ENCODE measurements at places on chromosomes 16 and 17.

DNA sequence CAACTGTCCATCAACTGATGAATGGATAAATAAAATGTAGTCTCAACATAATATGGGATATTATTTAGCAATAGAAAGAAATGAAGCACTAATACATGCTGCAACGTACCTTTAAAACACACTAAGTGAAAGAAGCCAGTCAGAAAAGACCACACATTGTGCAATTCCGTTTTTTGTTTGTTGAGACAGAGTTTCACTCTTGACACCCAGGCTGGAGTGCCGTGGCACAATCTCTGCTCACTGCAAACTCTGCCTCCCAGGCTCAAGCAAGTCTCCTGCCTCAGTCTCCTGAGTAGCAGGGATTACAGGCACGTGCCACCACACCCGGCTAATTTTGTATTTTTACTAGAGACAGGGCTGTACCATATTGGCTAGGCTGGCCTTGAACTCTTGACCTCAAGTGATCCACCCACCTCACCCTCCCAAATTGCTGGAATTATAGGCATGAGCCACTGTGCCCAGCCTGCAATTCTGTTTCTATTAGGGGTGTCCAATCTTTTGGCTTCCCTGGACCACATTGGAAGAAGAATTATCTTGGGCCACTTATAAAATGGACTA, 40.1 kb downstream of the SCNN1B start:
- DNase-seq: no peak

- DNase-seq: no peak
Observed at GRCh38 chr17:4110152-4110551, 32.7 kb downstream of the ZZEF1 start.

DNA sequence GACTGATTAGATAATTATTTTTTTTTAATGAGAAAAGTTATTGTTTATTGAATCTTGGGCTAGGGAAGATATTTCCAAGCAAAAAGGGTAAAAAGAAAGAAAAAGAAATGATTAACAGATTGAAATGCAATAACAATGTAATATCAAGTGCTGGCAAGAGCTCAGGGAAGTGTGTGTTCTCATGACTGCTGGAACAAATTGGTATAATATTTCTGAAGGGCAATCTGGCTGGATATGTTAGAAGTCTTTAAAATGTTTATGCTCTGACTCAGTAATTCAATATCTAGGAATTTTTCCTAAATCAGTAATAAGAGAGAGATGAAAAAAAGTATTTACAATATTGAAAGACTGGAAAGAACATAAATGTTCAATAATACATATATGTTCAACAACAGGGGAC, 7.6 kb upstream of the ZNF624 start:
- no peak for DNase-seq

- no peak for DNase-seq
Observed at GRCh38 chr17:60463157-60463835, 41.0 kb downstream of the CHCT1 start.

DNA sequence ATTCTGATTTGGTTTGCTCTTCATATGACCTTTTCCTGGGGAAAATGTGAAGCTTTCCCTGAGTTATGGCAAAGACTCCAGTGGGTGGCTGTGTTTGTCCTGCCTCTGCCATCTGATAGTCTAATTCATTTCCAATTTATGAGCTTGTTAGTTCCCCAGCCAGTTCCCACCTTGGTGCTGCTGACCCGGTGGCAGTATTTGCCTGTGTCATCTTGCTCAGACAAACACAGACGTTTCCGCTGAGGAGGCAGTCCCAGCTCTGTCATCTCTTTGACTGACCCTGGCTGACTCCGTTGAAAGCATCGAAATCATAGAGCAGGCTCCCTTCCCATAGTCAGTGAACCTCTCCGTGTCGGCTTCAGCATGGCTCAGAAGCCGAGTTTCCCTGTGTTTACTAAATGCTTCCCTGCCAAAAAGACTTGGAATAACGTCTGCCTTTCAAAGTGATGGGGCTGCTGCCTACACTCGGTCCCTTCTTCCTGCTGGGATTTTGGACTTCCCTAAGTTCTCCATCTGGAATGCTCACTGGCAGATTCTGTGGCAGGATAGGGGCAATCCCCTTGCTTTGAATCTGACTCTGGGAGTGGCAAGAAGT, 538.3 kb downstream of the NPIPA7 start:
- DNase-seq: no peak

DNA sequence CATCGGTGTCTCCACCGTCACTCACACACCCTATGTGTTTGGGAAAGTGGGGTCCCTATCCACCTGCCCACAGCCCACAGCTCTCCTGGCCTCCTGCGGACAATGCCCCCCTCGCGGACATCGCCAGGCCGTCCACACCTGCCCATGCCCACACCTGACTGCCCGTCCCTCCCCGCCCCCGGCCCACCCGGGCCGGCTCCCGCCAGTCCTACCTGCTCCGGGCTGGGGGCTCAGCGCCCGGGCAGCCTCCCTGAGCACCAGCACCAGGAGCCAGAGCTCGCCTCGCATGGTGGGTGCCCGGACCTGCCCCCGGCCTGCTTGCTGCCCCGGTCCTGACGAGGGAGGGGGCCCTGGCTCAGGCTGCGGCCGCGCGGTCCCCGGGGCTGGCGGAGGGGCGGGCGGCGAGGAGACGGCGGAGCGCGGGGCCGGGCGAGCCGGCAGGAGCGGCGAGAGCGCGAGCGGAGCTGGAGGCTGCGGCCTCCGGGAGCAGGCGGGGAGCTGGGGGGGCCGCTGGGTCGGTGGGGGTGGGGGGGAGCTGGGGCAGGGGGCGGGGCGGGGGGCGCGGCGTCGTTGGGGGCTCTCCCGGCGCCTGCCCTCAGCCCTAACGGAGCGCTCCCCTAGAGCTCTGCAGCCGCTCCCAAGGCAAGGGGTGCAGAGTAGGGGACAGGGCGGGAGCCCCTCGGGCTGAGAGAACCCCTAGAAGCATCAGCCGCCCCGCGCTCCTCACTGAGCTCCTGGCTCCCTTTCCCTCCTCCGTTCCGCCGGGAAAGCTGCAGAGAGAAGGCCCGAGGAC, at the start of gene PLXDC1:
Gene PLXDC1, minus strand, starts transcription at position 488 of the 793 bp plus-strand sequence. Its CDS starts 200 bp downstream, at position 288.
- no peak for DNase-seq

GRCh38 chr17:22266231-22266630, 573.9 kb downstream of the KCNJ18 start:
- no peak for DNase-seq

DNA sequence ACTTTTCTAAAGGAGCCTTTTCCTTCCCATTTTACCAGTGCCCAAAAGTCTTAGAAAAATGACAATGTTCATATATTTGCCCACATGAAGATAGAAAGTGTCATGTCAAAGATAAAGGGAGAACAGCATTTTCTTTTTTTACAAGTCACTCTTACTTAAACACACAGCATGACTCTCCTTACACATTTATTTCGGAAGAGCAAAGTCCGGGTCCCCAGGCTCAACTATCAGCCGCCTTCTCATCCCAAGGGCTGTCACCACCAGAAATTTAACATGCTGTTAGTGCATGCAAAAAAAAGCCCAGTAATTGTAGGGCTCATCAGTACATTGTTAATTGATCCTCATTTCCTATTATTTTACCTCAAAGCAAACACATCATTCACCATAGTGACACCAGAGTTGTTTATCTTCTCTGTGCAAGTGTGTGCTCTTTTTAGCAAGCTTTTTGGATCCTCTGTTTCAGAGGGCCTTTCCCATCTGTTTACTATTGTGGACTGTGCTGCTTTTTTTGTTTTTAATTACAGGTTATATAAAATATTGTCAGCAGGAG, 560.3 kb downstream of the WWOX start:
- no peak for DNase-seq

DNA sequence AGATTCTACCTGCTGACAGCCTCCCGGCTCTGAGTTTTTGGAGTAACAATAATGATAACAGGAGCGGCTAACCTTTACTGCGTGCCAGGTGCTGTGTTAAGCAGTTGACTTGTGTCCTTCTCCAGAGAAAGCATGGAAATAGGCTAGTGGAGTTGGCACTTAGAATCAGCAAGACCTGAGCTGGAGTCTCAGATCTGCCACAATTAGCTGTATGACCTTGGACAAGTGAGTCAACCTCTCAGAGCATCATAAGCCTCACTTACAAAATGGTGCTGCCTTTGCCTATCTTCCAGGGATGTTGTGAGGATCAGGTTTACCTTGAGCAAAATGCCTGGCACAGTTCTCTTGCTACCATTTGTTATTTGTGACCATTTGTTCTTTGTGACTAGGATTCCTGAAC, 32.1 kb upstream of the TEX2 start:
- DNase-seq: no peak

GRCh38 chr17:45288825-45289224, 26.9 kb upstream of the SPATA32 start:
- no peak for DNase-seq

- DNase-seq: no peak
Observed at GRCh38 chr17:43530288-43531081, 15.7 kb downstream of the ETV4 start.

GRCh38 chr17:48915459-48916282, 7.5 kb downstream of the UBE2Z start:
- no peak for DNase-seq

- no peak for DNase-seq
Observed at GRCh38 chr17:65554553-65555223, 6.8 kb downstream of the AXIN2 start.

DNA sequence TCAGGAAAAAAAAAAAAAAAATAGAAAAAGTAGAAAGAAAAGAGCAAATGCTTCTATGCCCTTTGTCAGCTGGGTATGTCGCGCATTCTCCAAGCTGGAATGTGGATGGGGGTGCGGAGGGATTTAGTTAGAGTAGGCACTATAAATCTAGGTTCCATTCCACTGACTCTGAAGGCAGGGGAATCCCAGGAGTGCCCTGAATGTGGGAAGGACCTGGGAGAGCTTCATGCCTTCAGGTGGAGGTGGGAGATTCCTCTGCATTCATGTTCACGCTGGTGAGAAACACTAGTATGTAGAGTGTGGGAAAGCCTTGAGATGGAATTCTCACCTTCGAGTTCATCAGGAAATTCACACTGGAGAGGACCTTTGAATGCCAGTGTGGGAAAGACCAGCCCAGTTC, 12.4 kb downstream of the ZNF232 start:
- DNase-seq: no peak

DNA sequence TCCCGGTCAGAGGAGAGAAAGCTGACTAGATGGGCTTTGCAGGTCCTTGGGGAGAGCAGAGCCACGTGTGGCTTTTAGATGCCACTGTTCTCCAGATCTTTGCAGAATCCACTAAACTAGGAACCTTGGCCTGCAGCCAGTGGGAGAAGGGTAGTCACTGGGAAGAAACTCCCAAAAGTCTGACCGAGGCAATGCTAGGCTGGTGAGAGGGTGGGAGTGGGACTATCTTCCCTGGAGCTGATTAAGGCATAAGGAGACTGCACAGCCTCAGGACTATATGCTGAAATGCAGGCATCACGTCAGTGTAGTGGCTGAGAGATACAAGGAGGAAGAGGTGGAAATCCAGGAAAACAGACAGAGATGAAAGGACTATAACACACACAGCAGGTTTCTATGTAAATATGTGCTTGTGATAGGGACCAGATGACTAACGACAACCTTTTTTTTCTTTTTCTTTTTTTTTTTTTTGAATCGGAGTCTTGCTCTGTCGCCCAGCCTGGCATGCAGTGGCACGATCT, 2.2 kb upstream of the GSDMA start:
- DNase-seq: no peak

DNA sequence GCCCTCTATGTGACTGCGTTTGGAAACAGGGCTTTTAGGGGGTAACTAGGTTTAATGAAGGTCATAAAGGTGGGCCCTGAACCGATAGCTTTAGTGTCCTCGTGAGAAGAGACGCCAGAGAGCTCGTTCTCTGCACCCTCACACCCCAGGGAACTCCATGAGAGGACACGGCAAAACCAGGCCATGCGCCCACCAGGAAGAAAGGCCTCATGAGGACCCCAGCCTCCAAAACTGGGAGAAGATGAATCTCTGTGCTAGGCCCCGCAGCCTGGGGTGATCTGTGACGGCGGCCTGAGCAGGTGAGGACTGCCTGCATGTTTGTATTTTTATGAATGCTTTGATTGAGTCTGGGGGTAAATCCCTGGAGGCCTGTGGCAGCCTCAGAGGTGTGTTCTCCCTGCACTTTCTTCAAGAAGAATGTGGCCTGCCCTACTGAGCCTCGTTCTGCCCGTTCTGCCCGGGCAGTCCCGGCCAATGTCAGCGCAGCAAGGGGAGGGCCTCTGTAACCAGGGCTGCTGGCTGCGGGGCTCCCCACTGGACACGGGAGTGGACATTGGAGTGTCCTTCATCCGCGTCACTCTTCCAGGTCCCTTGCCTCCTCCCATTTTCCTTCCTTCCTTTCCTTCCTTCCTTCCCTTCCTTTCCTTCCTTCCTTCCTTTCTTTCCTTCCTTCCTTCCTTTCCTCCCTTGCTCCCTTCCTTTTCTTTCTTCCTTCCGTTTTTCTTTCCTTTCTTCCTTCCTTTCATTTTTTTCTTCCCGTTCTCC, 6.8 kb upstream of the RNF213 start:
- DNase-seq: no peak

GRCh38 chr16:7303660-7304200, 28.9 kb upstream of the RBFOX1 start:
- DNase-seq: no peak

DNA sequence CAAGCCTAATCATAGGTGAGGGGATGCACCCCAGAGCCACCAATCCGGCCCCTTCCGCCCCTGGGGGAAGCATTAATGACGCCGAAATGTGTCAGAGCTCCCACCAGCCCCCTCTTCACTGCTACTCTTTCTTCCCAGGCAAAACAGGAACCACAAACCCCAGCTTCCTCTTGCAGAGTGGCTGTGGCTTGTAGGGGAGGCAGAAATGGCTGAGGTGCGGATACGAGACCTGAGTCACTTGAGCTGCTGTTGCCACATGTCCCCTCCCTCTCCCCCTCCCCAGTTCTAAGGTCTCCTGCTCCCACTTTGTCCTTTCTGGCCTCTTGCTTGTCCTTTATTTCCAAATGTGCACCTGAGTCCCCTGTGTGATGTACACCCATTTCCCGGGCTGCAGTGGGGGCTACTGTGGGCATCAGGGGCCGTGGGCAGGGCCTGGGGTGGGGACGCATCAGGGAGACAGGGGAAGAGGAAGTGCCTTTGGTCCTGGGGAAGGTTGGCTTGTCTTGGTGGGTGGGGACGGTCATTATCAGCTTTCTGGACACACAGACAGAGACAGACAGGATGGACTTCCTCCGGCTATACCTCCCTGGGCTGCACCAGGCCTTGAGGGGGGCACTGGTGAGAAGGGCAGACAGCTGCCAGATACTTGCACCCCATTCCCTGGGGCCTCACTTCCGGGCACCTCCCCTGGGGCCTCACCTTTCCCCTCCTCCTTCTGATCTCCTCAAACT, at the start of gene APOBR:
Gene APOBR, plus strand, starts transcription at position 523 of the 731 bp plus-strand sequence. Its CDS starts 39 bp downstream, at position 562.
- no peak for DNase-seq

DNA sequence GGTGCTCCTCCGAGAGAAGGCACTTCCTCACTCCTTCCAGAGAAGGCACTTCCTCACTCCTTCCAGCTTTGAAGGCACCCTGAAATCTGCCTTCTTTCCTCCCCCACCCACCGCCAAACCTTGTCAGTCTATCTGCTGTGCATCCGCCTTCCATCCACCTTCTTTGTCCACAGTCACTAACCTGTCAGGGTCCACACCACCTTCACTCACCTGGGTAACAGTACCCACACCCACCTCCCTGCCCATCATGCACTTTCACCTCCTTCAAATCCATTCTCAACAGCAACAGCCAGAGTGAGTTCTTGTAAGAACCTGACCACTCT, 5.2 kb downstream of the CCDC102A start:
- DNase-seq: no peak
